Activated CD4-positive, alpha-beta T cell treated with anti-CD3 and anti-CD28 coated beads, Interleukin-10, Interleukin-2, amounts not matched to agents 100 ng/mL and 50 ng/mL, durations not matched to agents 16 hours and 8 hours (primary cell): ENCODE measurements at places on chromosomes 7 and 10.

DNA sequence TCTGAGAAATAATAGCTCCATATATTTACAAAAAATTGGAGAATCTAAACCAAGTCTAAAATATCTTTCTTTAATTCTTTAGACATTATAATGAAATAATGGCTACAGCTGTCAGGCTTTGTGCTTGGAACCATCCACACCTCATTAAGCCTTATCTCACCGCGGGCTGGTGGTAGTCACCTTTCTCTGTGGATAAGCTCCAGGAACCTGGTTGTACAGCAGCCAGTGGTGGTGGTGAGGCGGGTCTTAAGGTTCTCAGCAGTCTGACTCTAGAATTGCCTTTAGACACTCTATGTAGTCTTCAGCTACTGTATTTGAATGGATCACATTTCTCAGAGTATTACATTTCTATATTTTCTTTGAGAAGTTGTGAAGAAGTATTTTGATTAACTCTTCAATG lies 34.2 kb downstream of the CUL1 start:
- no peak for DNase-seq

- DNase-seq = peak; percentile 61
Observed at GRCh38 chr10:3877211-3878000, 92.4 kb upstream of the KLF6 start.

- DNase-seq = no peak
Observed at GRCh38 chr7:123220396-123220795, 20.6 kb upstream of the SLC13A1 start.

DNA sequence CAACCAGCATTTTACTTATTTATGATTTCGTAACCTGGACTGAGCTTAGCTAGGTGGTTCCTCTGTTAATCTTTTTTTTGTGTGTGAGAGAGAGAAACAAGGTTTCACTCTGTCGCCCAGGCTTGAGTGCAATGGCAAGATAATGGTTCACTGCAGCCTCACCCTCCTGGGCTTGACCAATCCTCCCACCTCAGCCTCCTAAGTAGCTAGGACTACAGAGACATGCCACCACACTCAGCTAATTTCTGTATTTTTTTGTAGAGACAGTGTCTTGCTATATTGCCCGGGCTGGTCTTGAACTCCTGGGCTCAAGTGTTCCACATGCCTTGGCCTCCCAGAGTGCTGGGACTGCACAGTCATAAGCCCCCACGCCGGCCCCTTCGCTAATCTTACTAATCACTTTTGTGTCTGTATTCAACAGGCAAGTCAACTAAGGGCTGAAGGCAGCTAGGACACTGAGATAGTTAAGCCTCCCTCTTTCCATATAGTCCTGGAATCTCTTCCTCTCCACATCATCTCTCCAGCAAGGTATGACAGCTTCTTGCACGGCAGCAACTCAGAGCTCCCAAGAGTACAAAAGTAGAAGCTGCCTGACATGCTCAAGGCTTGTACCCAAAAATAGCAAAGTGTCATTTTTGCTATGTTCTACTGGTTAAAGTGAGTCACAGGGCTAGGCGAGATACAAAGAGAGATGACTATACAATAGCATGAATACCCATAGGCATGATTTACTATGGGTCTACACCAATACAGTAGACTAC lies 11.3 kb downstream of the KMT2C start:
- DNase-seq = peak; percentile 47

DNA sequence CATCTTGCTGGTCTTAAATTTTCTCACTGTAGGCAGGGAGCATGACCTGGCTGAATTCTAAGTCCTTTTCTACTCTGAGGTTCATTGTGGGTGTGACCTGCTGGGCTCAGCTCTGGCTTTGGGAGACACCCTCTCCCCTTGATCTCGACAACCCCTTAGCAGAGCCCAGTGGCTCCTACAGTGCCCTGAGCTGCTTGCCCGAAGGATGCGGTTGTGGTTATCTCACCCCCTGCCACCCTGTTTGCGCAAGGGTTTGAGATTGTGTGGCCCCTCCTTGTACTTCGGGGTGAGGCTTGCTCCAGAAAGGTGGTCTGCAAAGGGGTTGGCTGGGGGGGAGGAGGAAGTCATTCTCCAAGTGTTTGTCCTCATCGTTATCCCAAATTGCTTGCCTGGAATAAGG lies 55.3 kb downstream of the TCF7L2 start:
- no peak for DNase-seq

- DNase-seq = no peak
Observed at GRCh38 chr7:43363035-43363791, 219.7 kb upstream of the STK17A start.

DNA sequence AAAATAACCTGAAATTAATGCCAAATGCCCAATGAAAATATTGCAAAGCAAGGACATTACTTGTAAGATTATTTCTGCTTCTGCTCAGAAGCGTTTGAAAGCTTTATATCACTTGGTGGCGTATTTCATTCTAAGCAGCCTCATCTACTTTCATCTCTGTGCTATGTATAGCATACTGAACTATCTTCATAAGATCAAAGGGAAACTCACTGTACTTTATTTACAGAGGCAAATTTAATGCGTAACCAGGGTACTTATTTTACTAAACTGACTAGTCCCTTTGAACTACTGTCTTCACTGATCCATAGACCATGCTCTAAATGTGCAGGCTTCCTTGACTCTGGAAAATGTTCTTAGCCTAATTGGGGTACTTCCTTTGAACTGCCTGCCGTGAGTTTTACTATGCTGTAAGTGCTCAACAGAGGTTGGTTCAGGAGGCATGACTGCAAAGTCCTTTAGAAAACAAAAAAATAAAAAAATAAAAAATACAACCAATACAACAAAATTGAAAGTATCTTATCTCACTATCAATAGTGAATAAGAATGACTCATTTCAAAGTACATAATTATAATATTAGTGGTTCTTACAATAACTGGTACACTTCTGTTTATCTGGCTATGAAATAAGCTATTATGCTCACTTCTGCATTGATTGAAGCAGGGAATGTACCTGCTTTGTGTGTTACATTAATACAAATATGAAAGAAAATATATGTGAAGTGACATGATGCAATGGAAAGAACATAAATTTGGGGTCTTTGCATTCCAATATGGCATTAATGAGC lies 41.0 kb upstream of the TSPAN12 start:
- no peak for DNase-seq
